ENCODE measurements at places on chromosomes 4 and X.

DNA sequence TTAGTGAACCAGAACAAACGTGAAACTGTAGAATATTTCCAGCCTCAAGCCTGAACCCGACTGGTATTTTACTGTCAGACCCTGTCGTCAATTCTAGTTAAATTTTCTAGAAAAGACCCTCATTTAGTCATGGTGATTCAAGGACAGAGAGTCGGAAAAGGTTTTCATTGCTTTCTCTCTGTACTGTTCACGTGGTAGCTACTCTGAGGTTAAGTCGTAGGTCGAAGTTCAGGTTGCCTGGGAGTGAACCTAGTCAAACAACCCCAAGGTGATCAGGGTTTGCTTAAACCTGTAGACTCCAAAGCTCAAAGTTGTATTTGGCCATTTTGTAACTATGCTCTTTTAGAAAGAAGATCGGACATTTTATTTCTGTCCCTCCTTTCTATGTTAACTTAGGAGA is 283.6 kb downstream of the ARHGAP10 start:
- no peak for DNase-seq

- peak; percentile 24 for DNase-seq
Measured at GRCh38 chrX:81377329-81377728, 175.4 kb downstream of the SH3BGRL start.

GRCh38 chrX:94932278-94932965 is 1258.4 kb downstream of the FAM133A start:
- no peak for DNase-seq

DNA sequence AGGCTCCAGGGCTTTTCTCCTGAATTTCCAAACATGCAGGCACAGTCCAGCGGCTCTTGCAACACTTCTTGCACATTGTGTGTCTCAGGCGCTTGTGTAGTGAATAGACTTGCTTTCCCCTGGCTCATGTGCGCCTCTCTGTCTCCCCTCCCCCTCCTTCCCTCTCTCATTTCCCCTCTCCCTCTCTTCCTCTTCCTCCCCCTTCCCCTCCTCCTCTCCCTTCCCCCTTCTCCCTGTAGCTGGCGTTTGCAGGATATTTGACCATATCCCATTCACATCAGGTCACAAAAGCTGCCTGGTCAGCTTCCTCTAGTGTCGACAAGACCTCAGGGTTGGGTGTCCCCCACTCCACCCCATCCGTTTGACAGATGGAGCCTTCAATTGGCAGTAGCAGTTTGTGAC is 2.4 kb downstream of the CHST7 start:
- DNase-seq, result peak; percentile 62

GRCh38 chr4:67743194-67743593 is 11.0 kb downstream of the GNRHR start:
- no peak for DNase-seq

DNA sequence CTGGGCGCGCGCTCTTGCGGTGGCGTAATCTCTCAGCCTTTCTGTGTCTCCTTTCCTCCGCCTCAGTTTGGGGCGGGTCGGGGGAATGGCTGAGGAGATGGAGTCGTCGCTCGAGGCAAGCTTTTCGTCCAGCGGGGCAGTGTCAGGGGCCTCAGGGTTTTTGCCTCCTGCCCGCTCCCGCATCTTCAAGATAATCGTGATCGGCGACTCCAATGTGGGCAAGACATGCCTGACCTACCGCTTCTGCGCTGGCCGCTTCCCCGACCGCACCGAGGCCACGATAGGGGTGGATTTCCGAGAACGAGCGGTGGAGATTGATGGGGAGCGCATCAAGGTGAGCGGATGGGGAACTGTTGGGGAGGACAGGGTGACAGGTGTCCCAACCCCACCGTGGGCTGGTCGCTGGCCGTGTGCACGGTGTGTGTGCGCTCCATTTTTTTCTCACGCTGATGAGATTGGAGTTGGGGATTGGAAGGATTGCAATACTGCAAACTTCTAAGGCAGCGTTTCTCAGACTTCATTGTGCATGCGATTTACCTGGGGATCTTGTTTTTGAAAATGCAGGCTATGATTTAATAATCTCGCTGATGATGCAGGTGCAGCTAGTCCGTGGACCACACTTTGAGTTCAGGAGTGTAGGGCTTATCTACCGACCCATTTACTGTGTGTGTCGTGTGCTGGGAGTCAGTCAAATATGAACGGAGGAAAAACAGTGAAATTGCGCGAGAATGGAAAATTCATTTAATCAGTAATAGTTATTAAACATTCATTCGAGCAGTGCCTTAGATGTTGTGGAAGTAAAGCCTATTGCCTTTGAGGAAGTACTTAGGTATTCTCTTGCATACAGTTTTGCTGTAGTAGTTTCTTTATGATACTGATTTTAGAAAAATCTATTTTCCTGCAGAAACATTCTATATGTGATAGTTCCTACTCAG is at the start of gene RAB33B:
Gene RAB33B, plus strand, starts transcription at position 11 of the 935 bp plus-strand sequence. Its CDS starts 75 bp downstream, at position 86.
- DNase-seq, result peak; percentile 89

GRCh38 chr4:77344784-77345183 is 187.8 kb downstream of the CCNG2 start:
- no peak for DNase-seq
